Stimulated activated CD4-positive, alpha-beta T cell treated with anti-CD3 and anti-CD28 coated beads, Interleukin-2, amount 100 ng/mL, for 4 hours (primary cell): ENCODE measurements at places on chromosomes 5 and 9.

DNA sequence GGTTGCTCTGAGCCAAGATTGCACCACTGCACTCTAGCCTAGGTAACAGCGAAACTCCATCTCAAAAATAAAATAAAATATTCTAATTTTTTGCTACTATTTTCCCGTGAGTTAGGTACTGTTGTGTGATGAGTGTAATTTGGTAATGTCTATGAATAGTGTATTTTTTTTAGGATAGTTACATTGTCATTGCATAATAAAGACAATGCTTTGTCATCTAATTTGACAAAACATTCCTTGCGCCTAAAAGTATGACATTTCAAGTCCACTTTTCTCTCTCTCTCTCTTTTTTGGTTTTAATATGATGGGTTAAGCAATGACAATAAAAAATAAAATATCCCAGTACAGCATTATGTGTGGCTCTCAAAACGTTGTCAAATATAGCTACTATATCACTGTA is 29.3 kb downstream of the UBE2R2 start:
- DNase-seq, result no peak

DNA sequence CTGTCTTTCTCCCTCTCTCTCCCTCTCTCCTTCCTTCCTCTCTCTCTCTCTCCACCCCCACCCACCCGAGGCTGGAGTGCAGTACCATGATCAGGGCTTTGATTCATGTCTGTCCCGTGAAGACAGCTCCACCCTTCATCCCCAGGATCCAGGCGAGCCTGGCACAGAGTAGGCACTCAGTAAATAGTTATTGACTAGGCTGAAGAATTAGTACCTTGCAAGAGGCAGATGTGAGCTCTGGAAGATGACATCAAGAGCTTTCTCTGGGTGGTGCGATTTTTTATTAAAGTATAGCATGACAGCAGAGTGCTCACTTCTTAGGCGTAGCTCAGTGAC is 24.0 kb upstream of the WDR38 start:
- DNase-seq, result no peak

GRCh38 chr5:72326306-72326649 is 6.1 kb downstream of the PTCD2 start:
- DNase-seq, result no peak

DNA sequence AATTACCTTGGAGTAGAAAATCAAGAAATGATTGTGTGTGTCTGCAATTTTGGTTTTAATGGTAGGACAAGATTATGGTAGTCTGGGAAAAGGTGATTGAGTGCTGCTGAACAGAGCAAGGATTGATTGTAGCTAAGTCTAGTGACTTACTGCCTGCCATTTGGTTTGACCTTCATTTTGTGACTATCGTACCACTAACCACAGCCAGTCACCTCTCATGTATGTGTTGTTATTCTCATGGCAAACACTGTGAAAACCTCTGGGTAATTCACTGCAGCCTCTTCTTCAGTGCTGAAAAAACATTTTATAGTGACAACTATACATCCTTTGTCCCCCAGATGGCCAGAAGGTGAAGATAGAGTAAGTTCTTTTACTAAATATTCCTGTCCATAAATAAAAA is 37.5 kb downstream of the CTNNA1 start:
- no peak for DNase-seq

- no peak for DNase-seq
These were observed 218.5 kb downstream of the C9orf50 start for GRCh38 chr9:129402371-129402739.

- DNase-seq, result no peak
These were observed 300.8 kb downstream of the SEMA5A start for GRCh38 chr5:9245071-9245470.

GRCh38 chr5:132421462-132421861 is 52.0 kb downstream of the SLC22A5 start:
- DNase-seq, result no peak

DNA sequence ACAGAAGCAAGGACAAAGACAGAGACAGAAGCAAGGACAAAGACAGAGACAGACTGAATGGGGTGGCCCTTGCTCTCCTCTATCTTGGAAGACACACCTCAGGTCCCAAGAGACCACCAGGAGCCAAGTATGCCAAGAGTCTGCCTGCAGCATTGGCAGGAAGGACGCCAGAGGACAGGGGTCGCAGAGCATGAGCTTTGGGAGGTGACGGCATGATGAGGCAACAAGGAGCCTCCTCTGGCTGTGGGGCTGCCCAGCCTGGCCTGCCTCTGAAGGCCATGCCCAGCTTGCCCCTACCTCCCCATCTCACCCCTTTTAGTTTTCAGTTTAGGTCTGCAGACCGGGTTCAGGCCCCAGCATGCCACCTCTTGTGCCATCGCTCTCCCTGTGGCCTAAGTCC is 17.6 kb downstream of the PDGFRB start:
- DNase-seq, result no peak
